ENCODE measurements at places on chromosomes 3 and 15.

DNA sequence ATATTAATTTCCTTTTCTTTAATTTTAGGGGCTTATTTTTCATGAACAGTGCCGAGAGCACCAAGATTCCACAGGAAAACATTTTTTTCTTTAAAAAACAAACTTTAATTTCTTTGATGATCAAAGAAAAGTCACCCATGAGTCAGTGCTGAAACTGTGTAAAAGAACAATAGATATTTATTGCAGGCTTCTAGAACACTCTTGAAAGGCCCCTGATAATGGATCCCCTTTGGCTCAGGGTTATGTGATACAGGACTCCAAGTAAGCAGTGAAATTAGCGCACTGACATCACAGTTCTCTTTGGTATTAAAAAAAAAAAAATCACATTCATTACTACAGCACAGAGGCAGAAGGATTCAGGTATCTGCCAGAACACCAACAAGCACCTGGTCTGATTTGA is 66.1 kb upstream of the MYZAP start:
- DNase-seq, result no peak

GRCh38 chr3:108590460-108590859 is 938 bp downstream of the DZIP3 start:
- no peak for DNase-seq

DNA sequence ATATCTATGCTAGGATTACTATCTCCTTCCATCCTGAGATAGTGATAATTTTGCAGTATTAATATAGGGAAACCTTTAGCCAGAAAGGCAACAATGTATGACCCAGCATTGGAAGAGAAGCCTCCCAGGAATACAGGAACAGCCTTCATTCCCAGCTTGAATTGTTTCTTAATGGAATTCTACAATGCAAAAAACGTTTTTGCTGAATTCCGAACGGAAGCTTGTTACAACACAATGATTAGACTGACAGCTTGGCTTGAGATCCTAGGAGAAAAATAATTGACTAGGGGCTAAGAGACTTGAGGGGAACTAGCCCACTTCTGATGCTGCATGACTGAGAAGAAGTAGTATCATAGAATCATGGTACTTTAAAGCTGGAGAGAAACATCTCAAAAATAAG is 140.2 kb downstream of the RSL24D1 start:
- no peak for DNase-seq

DNA sequence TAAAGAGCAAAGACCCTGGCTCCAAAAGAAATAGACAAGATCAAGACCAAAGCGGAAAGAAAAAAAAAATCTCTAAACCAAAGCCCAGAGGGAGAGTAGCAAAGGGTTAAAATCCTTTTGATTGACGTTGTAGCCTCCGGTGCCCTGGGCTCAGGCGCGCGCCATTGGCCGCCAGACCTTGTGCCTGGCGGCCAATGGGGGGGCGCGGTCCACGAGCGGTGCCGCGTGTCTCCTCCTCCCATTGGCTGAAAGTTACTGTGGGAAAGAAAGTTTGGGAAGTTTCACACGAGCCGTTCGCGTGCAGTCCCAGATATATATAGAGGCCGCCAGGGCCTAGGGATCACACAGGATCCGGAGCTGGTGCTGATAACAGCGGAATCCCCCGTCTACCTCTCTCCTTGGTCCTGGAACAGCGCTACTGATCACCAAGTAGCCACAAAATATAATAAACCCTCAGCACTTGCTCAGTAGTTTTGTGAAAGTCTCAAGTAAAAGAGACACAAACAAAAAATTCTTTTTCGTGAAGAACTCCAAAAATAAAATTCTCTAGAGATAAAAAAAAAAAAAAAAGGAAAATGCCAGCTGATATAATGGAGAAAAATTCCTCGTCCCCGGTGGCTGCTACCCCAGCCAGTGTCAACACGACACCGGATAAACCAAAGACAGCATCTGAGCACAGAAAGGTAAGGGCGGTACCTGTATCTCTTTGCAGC is at the start of gene HES1:
Gene HES1, plus strand, starts transcription at position 343 of the 713 bp plus-strand sequence. Its CDS starts 233 bp downstream, at position 576.
- DNase-seq, result peak; percentile 87

- no peak for DNase-seq
Observed at GRCh38 chr3:59442046-59442445, 392.2 kb upstream of the CFAP20DC start.

DNA sequence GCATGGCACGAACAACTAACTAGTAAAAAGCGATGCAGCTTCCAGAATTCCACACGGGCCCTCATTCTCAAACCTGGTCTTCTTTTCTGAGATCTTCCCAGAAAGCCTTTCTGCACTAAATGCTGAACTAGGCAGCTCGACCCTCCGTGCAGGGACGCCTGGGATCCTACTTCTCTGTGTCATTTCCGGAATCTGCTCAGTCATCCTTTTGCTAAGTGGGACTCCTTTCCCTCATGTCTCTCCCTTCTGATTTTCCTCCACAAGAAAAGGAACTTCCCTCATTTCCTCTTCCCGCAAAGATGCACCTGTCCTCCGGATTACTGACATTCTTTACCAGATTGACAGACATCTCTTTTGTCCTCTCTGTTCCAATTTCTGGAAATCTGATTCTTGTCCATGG is 9.2 kb upstream of the HES1 start:
- no peak for DNase-seq

DNA sequence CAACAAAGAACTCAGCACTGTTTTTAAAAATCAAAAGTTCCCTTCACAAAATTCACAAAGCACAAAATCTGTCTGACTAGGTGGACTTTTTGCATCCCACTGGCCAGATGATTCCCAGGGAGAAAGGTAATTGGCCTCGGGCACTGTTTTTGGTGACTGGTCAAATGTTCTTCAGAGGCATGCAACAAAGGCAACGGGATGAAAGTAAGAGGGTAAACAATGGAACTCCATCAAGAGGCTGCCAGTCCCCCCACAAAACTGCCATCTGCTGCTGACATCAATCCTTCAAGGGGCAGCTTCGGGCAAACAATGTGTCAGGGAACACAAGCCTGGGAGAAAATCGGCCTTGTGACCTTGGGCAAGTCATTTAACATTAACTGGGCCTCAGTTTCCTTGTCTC is 3.3 kb downstream of the SRGAP3 start:
- DNase-seq, result no peak

GRCh38 chr3:61637088-61638051 is 76.0 kb downstream of the PTPRG start:
- no peak for DNase-seq

DNA sequence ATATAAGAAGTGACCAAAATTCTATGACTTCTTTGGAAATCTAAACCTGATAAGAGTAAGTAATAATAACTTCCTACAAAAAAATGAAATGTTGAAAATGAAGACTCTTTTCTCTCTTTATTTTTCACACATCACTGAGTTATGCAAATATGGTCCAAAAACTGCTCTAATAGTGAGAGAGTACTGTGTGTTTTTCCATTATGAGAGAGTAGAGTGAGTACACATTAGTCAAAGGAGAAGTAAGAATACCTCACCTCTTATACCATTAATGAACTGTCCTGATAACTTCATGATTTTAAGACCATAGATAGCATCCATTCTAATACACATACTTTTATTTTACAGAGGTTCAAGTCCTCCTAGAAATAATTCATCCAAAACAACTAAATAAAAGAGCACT is 1310.2 kb downstream of the SI start:
- no peak for DNase-seq

GRCh38 chr15:61702224-61703020 is 357.8 kb downstream of the VPS13C start:
- peak; percentile 25 for DNase-seq

DNA sequence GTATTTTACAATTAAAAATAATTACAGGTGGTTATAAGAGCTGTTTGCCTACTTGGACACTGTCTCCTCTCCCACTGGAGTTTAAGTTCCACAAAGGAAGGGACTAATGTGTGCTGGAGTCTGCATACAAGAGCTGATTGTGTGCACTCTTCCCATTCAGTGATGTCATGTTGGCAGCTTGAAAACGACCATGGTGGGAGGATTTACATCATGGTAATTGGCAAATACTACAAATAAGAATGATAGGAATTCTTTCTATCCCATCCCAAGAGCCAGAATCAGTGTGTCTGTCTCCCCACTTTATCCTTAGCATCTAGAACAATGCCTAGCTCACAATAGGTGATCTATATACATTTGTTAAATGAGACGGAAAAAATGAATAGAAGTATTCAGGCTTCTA is 14.1 kb downstream of the ITGA11 start:
- no peak for DNase-seq

- no peak for DNase-seq
Observed at GRCh38 chr3:149009732-149010131, 18.4 kb downstream of the GYG1 start.

- no peak for DNase-seq
Observed at GRCh38 chr15:69724333-69724732, 271.7 kb downstream of the RPLP1 start.

DNA sequence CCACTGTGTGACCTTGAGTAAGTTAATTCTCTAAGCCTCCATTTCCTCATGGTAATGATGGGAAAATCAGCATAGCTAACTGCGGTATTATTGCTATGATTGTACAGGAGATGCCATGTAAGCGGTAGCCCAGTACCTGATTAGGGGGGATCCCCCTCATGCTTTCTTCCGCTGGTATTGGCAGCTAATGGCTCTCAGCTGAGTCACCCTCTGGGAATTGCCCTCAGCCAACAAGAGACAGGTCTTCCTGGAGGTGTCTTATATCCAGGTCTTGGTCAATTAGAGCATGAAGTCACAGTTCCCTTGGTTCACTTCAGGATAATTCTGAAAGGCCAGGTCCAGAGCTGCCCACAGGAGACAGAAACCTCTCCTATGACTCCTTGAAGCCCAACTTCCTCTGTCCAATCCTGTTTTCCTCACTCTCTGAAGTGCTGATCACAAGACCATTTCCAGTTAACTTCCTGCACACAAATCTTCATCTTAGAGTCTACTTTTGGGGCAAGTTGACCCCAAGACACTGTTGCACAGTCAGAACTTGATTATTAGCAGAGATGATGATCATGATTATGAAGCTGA is 724.7 kb upstream of the ZNF385D start:
- no peak for DNase-seq

- DNase-seq, result no peak
Observed at GRCh38 chr3:29679944-29680343, 399.1 kb downstream of the RBMS3 start.

DNA sequence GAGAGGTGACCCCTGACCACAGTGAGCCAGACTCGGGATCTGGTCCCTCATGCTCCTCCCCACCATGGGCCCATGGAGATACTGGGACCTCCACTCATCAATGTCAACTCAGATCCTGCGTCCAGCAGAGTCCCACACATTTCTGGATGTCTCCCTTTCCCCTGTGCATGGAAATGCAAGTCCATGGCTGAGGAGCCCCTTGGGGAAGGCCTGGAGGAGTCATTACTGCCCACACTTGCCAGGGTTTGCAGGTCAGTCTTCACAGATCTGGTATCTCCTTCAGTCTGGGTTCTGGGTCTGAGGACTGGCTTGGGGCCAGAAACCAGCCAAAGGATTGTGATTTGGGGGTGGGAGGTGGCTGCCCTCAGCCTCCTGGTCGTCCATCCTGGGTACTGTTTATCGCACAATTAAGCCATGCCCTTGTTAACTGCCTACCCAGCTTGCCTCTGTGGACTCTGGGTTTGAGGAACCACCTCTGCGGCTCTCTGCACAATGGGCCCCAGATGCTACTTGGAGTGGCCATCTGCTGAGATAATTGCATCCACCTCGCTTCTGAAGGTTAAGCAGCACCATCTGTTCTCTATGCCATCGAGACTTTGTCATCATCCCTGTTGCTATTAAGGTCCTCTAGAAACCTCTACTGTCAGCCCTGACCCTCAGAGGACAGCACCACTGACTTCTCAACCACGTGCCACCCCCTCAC is 49.9 kb upstream of the KLF13 start:
- peak; percentile 28 for DNase-seq

DNA sequence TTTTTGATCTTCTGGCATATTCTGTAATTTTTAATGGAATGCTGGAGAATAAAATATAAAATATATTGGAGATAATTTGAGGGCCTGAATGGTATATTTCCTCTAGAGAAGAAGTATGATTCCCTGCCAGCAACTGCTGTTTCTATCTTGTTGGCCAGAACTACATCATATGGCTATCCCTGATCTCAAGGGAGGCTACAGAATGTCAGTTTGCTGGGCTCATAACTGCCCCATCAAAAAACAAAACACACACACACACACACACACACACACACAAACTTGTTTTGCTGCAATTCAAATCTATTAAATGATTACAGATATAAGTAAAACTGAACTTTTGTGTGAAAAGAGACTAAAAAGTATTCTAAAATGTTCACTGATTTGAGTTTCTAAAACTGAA is 51.0 kb downstream of the RASA2 start:
- DNase-seq, result no peak

DNA sequence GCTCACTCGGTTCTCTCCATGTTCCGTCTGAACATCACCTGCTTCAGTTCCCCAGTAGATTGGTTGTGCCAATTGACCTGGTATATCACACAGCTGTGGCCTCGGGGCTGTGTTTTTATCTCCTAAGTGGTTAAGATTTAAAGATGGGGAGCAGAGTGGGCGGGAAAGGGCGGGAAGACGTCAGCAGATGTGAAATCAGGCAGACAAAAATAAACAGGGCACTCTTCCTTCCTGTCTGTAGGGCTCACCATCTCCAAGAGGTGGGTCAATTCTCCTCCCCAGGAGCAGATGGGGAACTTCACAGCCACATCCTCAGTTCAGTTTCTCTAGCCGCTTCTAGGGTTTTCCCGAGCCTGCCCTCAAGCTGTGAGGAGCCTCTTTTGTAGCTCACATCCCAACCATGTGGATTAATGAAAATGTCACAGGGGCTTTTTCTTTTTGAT is 26.8 kb upstream of the LIMD1 start:
- no peak for DNase-seq

DNA sequence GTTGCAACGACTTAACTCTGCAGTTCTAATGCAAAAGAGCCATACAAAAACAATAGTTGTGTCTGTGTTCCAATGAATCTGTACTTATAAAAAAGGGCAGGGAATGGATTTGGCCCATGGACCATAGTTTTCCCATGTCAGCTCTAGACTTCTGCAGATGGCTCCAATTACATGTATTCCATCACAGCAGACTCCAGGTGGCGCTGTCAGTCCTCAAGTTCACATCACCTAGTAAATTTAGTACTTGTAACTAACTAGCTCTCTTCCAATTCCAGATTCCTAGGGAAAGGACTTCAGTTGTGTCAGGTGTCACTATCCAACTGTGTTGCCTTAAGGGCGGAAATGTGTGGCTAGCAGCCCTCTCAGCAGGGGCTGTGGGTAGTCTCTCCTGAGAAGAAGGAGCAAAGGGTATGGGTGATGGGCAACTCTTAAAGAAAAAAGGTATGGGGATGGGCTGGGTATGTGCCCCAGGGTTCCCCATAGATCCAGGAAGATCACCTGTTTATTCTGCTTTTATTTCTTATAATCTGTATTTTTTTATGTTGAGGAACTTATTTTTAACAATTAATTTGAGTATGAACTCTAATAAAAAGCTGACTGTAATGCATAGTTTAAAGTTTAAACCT is 36.2 kb downstream of the BBS4 start:
- peak; percentile 85 for DNase-seq

GRCh38 chr3:32283304-32283703 is 44.8 kb downstream of the CMTM8 start:
- no peak for DNase-seq

All from H1 (cell line).